NCI-H1930 (cell line): ENCODE measurements at places on chromosomes 16 and 17.

DNA sequence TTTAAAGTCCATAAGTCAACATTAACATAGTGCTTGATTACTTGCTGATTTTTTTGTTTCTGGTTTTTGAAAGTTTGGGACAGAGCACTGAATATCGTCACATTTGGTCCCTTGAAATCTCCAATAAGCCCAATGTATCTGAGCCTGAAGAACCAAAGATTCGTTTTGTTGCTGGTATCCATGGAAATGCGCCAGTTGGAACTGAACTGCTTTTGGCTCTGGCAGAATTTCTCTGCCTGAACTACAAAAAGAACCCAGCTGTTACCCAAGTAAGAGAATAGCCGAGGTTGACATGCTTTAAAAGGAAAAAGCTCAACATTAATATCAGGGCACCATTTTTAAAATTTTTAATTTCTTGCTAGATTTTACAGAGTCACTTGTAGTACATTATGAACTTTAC is 27.7 kb upstream of the GOSR1 start:
- no peak for DNase-seq

- no peak for DNase-seq
Measured at GRCh38 chr16:4556112-4556511, at the start of gene C16orf96. Gene C16orf96, plus strand, starts transcription at chr16:4556340. Its CDS starts 150 bp downstream, at chr16:4556490.

DNA sequence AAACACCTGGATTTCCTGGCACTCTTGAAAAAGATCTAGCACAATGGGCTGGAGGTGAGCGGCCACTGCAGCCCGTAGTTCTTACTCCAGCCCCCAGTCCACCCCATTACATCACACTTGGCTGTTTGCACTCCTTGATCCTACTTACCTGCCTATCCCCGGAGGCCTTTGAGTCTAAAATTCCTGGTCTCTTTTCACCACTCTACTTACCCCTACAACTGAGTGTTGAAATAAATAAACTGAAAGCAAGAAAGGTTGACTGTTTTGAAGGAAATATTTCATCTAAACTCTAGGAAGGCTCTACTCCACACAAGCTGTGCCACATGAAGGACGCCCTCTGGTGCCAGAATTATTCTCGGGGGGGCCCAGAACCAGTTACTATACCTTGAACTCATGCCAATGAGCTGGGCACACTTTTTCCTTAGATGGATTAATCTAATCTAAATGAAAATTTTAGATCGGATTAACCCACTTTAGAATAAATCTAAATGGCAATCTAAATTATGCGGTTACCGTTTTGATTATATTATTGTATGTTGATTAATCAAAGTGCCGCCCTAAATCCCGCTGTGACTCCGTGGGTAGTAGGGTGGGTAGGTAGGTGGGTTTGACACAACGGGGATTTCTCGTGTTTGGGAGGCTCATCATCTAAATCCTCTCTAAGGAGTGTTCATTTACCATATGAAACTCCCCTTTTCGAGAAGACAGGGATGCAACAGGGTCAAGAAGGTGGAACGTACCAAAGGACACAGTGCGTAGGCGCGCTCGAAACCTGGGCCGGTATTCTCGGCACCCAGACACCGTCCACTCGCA is 651 bp upstream of the EIF1 start:
- no peak for DNase-seq

GRCh38 chr16:82271636-82272035 is 101.6 kb upstream of the MPHOSPH6 start:
- no peak for DNase-seq

- DNase-seq: no peak
Measured at GRCh38 chr17:40612599-40613244, 34.9 kb downstream of the SMARCE1 start.

GRCh38 chr17:59962739-59963318 is 1.7 kb downstream of the RNFT1 start:
- no peak for DNase-seq

DNA sequence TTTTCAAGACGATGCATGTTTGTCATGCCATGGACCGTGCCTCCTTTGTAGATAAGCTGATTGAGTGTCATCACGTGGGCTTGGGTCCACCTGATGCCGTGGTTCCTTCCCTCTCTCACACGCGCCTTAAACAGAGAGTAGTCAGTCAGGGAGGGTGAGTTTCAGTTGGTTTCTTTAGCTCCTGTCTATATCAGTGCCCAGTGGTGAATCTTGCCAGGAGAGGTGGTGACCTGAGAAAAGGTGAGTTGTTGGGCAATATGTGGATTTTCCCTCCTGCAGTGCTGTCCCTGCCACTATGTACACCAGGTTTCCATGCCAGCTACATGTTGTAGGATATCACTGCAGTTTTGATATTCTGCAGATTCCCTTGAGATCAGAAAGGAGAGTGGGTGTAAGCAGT is 129.7 kb downstream of the LAT start:
- no peak for DNase-seq

GRCh38 chr17:74539281-74539820 is 6.6 kb downstream of the CD300C start:
- no peak for DNase-seq

DNA sequence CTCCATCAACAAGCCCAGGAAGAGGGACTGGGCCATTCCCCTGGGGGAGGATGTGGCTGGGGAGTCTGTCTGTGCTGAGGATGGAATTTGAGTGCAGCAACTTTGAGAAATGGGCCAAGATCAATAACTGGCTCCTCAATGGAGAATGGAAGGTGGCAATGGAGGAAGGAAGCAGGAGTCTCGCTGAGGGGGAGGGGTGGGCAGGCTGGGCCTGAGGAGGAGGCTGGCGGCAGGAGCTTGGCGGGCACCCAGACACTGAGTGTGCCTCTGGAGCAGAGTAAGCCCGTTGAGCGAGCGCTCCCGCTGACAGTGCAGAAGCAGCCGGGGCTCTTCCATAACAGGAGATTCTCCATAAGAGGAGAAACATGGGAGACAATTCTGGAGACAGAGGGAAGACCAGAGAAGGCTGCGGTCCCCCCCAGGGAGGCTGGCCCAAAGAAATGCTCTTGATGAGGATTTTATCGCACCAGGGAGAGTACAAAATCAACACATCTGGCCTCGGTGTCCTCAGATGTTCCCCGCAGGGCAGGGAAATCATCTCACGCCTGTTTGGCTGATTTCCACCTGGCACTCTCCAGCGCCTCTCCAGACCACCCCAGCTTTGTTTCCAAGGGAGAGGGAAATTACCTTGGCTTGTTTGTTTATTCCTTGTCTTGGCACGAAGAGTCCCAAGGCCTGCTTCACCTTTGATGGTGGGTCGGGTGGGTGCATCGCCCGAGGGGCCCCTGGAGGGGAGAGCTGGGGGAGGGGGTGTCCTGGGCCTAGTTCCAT is 2.8 kb upstream of the MMP15 start:
- no peak for DNase-seq

DNA sequence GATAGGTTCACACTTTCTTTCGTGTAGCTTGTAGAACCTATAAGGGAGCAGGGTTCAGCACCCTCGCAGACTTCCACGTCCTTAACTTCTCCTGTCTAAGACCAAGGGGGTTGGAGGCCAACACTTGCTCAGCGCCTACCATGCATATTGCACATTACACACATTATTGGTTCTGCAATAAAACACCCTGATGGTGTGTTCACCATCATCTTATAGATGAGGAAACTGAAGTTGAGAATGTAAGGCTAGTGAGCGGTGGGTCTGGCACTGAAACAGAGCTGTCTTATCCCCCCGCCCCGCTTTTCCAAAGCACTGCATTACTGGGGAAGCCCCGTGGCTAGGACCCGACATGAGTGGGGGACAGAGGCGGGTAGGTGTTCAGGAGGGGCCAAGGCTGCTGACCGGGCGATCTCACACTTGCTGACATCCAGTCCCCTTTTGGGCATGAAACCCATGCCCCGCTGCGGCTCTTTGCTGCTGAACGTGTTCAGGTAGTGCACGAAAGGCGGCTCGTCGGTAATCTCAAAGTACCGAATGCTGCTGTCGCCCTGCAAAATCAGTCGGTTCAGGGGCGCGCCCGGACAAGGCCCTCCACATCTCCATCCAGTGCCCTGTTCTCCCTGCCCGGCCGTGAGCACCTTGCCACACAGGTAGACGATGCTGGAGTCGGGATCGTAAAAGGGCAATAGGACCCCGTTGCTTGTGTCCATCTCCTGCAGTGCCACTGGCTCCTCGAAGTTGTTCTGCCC is 6.2 kb downstream of the CORO6 start:
- DNase-seq: no peak

DNA sequence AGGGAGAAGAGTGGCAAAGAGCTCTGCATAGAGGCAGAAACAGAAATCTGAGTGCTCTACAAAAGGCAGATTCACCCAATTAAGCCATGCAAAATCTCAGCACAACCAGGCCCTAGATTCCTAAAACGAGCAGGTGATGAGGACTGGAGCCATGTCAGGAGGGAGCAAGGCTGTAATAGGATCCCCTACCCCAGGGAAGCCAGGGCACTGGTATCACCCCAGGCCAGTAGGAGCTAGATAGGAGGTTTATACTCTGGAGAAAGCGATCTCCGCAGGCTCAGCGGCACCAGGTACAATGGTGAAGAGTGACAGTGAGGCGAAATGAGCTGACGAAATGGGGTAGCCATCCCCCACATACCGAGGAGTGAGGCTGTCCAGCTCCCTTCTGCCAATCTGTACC is 171.5 kb downstream of the PARN start:
- DNase-seq: no peak

DNA sequence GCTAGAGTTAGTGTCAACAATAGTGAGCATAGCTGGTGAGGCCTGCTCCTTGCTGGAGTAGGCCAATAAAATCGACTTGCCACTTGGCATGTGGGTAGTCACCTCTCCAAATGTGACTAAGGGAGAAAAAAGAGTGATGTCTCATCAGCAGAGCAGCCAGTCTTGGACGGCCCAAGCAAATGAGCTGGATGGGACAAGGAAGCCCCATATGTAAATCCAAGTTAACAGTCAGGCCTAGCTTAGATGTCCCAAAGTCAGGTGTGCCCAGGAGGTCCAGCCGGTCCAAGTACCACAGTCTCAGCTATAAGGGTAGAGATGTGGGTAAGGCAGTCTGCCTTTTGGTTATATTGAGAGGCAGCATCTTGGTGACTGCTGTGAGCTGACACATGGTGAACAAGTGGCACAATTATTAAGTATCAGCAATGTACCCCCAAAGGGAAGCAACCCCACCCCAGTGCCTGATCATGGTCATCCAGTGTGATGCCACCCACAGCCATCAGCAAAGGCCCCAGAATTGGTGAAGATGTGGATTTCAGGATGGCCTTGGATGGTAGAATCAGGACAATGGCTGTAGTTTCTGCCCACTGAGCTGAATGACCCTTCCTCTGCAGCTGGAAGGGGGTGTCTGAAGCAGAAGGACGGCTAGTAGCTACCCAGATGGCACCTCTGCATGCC is 83.4 kb downstream of the TNFRSF13B start:
- no peak for DNase-seq

GRCh38 chr17:33113991-33114370 is 122.3 kb downstream of the SPACA3 start:
- no peak for DNase-seq

DNA sequence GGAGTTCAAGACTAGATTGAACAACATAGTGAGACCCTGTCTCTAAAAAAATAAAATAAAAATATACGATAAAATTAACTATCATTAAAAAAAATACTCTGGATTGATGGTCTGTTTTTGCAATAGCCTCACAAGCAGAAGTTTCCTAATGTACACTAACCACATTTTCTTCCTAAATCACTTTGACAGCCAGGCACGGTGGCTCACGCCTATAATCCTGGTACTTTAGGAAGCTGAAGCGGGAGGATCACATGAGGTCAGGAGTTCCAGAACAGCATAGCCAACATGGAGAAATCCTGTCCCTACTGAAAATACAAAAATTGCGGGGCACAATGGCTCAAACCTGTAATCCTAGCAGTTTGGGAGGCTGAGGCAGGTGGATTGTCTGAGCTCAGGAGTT is 64.7 kb downstream of the HELZ start:
- DNase-seq: no peak
